ENCODE measurements at places on chromosomes 5 and 9.

DNA sequence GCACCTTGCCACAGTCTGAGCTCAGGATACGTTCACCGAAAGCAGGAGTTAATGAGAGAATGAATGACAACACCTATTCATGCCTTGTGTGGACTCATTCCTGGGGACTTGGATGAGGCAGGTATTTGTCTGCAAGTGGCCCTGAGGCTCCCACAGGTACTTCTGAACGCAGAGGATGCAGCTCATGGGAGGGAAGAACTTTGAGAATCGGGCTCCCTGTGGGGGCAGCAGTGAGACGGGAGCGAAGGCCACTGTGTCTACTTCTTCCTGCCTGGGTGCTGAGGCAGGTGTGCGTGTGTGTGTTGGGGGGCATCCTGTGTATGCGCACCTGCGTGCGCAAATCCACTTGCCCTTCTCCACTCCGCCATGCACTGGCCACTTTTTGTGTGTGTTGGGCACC is 42.2 kb downstream of the PTPN3 start:
- DNase-seq = no peak

DNA sequence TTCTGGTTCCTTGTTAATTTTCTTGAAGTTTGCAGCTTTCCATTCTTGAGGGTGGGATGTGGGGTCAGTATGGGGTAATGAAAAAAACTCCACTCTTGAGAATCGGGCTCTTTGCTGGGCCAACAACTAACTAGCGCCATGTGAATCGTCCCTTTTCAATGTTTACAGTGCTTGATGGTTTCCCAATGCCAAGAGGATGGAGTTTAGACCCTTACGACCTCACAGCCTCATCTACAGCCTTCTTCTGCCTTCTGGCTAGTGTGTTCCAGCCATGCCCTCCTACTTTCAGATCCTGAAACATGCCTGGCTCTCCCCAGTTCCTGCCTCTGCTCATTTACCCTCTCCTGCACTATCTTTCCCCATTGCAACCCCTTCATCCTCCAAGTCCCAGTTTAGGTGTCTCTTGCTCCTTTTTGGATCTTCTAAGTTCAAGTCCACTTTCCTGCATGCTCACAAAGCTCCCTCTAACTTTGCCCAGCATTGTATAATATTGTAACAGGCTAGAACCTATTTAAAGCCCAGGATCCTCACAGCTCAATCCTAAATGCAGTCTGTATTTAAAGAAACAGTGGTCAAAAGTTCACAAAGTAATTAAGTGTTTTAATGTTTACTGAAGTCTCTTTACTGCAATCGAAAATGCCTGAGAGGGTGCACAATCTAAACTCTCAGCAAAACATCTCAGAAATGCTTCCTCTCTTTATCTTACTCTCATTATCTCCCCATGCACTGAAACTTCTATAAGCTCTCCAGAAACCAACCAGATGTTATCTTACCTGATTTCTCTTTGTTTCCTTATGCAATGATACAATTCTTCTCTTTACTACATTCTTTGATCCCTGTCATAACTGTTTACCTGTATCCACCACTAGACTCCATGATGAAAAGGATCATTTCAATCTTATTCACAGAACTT is 20.6 kb upstream of the CAST start:
- no peak for DNase-seq

- no peak for DNase-seq
These were observed 62.7 kb downstream of the ST8SIA4 start for GRCh38 chr5:100840370-100840769.

DNA sequence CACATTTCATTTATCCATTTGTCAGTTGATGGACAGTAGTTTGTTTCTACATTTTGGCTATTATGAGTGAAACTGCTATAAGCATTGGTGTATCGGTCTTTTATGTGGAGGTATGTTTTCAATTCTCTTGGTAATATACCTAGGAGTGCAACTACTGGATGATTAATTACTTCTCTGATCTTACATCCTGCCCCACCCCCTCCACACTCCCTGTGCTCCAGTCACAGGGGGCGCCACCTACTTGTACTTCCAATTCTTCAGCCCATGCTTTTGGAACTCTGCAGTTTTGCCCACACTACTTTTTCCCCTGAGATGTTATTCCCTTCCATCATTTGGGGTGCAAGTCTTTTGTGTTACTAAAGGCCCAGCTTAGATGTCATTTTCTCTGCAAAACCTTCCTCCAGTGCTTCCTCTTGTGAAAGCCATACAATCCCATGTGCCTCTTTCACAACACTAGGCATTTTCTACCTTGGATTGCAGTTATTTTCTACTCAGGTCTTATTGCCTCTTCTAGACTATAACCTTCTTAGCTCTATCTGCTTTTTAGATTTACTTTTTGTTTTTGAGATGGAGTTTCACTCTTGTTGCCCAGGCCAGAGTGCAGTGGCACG is 42.1 kb downstream of the SEC61B start:
- DNase-seq = no peak

DNA sequence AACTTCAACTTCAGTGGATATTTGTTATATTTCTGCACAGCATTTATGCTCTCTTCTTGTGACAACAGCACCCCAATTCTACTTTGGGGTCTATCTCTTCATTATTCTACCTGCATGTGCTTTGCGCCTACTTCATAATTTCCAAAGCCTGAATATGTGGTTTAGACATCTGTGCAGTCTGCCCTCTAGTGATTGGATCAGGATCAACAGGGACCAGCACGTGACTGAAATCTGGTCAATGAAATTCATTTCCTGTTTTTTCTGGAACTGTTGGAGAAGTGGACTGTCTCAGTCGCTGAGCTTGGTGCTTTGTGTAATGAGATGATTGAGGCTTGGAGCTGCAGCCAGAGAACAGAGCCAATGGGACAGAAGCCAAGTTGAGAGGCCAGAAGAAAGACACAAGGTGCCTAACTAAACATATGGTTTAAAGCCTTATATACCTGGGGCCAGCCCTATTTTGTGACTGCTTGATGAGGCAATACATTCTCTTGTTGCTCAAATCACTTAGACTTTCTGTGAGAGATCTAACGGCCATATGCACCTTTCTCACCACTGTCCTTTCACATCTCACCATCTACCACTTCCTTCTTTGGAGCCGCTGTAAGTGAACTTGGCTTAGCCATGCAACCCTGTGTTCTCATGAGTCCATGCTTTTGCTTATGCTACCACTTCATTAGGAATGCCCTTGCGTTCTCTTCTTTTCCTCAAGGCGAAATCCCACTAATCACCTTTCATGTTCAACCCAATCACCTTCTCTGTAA is 68.8 kb upstream of the PPP2R2B start:
- DNase-seq = peak; percentile 81

Measured in NCI-H2029 treated with DMSO at 0.1 percent for 48 hours (cell line).